ENCODE measurements at places on chromosomes 11 and 22.

DNA sequence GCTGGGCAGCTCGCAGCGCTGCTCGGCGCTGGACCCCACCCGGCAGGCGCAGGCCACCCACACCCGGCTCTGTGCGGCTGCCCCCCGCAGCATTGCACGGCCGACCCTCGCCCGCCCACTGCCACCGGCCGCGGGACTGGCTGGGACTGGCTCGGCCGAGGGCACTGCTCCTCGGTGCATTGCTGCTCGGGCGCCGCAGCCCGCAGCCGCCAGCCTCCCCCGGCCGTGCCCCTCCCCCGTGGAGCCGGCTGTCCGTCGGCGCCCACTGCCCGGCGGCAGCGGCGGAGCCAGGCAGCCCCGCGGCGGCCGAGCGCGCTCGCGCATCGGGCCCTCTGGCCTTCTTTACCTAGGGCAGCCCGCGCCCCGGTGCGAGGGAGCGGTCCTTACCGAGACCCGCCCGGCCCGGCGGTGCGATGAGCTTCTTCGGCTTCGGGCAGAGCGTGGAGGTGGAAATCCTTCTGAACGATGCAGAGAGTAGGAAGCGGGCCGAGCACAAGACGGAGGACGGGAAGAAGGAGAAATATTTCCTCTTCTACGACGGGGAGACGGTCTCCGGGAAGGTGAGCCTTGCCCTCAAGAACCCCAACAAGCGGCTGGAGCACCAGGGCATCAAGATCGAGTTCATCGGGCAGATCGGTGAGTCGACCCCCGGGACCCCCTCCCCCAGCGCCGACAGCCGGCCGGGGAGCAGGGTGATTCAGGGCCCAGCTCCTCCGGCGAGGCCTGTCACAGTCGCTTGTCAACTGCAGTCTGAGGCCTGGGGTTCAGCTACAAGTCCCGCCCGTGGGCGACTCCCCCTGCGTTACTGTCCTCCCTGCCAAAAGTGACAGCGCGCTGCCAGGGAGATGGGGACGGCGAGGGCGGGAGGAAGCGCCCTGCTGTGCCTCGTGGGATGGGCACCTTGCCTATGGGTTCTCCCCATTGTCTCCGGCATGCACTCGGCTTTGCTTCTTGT is 516 bp downstream of the VPS26B start:
- no peak for DNase-seq

DNA sequence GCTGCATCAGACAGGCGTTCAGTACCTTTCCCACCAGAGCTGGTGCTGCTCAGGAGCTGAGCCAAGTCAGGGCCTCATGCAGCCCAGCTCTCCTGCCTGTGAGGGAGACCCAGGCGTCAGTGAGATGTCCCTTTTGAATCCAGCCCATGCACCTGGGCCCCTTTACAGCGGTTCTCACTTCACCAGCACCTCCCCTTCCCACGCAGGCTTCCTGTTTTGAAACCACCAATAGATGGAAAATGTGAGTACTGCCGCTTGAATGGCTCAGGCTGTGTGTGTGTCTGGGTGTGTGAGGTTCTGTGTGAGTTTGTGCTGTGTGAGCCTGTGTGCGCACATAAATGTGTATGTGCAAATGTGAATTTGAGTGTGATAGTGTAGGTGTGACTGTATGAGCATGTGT is 88.4 kb downstream of the UBASH3B start:
- no peak for DNase-seq

DNA sequence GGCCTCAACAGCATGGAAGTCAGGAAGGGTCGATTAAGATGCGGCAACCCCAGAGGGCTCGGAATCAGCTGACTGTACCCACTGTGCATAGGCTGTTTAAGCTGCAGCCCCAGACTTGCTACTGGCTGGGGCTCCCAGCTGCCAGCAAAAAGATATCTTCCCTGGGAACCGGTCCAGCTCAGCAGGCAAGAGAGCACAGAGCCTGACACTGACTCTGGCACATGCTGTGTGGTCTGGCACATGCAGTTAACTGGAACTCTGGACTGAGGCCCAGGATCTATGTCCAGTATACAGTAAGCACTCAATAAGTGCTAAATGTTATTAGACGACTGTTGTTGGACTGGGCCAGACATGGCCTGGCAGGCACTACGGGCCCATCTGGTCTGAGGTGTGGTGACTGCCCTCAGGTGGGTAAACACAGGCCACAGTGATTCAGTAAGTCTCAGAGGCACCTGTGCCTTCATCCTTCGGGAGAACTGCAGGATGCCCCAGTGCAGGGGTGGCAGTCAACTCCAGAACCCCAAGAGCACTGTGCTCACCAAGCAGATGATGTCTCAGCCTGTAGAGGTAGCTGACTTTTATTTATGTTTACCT is 87.6 kb downstream of the LARGE1 start:
- DNase-seq: no peak

- no peak for DNase-seq
These were observed 729.8 kb downstream of the FAM181B start for GRCh38 chr11:82003671-82004515.

DNA sequence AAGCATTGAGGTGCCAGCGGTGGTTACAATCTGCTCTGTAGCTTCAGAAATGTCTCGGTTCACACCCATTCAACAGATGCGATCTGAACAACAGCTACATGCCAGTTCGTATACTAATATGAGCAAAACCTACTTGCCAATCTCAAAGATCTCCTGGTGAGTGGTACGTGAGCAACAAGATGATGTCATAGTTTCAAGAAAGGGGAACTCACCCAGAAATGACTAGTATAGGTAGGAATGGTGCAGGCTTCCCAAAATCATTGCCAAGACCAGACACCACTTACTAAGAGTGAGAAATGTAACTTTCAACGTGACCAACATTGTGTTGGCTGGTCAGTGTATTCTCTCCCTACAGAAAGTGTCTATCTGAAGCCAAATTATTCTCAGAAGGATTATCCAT is 31.1 kb downstream of the OR6Q1 start:
- DNase-seq: no peak

GRCh38 chr11:75547177-75547576 is 14.9 kb upstream of the SERPINH1 start:
- no peak for DNase-seq

All from amniotic stem cell (primary cell).